ENCODE measurements at places on chromosomes 7 and 10. TPM values are rescaled to one million over a fixed set of nuclear protein-coding genes. Genes with fewer than 3 reads are reported as not detected.

- DNase-seq, result no peak
Observed at GRCh38 chr7:88540012-88540411, 219.5 kb upstream of the ZNF804B start.

DNA sequence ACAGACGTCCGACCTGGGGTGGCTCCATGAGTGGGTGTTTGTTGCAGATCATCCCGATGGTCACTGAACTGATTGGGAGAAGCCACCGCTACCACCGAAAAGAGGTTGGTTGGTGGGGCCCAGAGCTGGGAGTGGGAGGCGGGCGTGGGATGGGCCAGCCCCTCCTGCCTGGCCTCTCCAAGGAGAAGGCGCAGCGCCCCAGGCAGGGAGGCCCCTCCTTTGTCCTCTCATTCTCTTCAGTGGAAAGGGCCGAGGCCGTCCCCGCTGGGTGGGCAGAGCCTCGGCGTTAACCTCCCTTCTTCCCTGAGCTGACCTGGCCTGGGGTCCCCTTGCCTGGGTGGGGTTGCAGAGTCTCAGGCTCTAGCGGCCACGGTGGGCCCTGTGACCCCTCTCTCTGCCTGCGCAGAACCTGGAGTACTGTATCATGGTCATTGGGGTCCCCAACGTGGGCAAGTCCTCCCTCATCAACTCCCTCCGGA is 5.2 kb downstream of the MTG1 start:
- DNase-seq, result no peak

DNA sequence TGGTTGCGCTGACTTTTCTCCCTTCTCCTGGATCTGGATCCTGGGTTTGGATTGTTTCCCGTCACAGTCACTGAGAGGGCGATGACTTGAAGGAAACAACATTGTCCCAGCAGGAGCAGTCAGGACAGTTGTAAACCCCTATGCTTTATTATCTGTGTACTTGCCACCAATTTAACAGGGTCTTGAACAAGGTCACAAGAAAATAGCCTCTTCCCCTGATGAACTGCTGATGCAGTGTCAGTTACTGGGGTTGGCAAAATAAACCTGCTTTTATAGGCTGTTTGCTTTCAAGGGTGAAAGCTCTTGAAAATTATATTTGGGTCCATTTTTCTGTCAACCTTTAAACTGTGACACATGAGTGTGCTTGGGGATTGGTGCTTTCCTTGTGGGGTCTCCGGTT is 238.9 kb downstream of the ACTR3B start:
- no peak for DNase-seq

GRCh38 chr10:26326851-26327250 is 110.3 kb downstream of the GAD2 start:
- no peak for DNase-seq

EPO gene
- not detected for total RNA-seq

GPRIN2 gene
- 12.8 TPM for total RNA-seq

TNKS2 gene
- 24.6 TPM for total RNA-seq

- DNase-seq, result no peak
Observed at GRCh38 chr7:111869280-111869679, 307.0 kb upstream of the IMMP2L start.

DNA sequence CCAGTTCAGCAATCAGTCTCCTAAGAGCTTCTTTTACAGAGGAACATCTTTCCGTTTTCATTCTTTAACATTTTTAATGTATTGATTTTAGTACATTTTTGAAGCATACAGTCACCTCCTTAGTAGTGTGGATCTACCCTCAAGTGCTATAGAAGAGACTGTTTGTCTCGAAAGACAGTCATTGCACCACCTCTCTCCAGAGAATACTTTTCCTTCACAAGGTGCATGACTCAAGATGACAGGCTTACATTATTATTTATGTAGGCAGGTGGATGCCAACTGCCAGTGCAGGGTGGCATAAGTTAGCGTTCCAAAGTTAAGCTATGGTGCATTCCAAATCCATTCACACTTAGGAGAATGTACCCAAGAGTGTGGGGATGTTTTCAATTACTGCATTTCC is 71.8 kb downstream of the ZEB1 start:
- DNase-seq, result peak; percentile 4

GRCh38 chr10:32328499-32328898 is 18.5 kb downstream of the EPC1 start:
- DNase-seq, result no peak

DNA sequence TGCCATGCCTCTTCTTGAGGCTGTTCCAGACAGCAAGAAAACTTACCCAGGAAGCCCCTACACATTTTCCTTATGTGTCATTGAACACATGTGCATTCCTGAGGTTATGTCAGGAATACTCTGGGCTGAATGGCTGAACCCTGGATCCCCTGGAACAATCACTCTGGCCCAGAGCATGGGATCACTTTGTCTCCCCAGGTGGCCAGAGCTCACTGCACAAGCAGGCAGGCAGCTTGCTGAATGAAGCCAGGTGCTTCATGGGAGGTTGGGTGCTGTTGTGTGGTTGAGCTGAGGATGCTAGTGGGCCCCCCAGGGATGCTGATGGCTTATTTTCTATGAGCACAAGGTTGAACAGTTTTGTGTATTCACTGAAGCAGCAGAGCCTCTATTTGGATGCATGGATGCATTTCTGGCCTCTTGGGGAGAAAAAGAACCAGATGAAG is 54.7 kb upstream of the NPTX2 start:
- DNase-seq, result no peak

GRCh38 chr7:14892961-14893360 is 9.6 kb downstream of the DGKB start:
- DNase-seq, result no peak

DNA sequence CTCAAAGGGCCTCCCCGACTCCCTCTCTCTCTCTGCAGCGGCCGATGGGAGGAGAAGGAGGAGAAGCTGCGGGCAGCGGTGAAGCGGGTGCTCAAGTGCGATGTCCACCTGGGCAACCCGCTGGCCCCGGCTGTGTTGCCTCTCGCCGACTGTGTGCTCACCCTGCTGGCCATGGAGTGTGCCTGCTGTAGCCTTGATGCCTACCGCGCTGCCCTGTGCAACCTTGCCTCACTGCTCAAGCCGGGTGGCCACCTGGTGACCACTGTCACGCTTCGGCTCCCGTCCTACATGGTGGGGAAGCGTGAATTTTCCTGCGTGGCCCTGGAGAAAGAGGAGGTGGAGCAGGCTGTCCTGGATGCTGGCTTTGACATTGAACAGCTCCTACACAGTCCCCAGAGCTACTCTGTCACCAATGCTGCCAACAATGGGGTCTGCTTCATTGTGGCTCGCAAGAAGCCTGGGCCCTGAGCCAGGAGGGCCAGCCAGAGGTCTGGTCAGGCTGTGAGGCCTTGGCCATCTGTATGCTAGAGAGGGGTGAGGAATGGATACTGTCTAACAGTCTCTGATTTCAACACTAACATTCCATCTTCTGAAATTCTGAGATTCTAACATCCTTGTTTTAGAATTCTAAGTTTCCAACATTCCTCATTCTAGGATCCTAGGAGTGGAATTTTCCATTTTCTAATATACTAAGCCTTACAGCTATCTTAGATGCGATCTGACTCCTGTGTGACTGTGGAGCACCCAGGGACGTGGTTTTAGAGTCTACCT is 3.6 kb downstream of the INMT start:
- DNase-seq, result no peak

DNA sequence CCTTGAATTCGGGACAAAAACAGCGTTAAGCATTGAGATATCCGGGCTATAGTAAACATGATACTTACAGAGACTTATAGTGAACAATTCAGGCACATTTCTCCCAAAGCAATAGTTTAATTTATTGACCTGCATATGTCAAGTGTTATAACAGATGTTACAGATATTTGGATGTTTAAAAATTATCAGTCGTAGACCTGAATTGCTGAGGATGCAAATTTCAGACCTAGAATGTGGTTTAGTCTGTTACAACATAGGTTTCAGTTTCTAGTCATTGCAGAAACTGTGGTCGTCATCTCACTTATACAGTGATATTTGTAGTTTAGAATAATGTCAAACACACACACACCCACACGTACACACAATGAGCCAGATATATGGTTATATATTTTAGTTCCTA is 85.2 kb downstream of the VTI1A start:
- no peak for DNase-seq

OR2A5 gene
- total RNA-seq, result not detected

- no peak for DNase-seq
Observed at GRCh38 chr7:148770004-148770403, 71.3 kb downstream of the CUL1 start.

ZRANB1 gene
- total RNA-seq, result 12.5 TPM

DNA sequence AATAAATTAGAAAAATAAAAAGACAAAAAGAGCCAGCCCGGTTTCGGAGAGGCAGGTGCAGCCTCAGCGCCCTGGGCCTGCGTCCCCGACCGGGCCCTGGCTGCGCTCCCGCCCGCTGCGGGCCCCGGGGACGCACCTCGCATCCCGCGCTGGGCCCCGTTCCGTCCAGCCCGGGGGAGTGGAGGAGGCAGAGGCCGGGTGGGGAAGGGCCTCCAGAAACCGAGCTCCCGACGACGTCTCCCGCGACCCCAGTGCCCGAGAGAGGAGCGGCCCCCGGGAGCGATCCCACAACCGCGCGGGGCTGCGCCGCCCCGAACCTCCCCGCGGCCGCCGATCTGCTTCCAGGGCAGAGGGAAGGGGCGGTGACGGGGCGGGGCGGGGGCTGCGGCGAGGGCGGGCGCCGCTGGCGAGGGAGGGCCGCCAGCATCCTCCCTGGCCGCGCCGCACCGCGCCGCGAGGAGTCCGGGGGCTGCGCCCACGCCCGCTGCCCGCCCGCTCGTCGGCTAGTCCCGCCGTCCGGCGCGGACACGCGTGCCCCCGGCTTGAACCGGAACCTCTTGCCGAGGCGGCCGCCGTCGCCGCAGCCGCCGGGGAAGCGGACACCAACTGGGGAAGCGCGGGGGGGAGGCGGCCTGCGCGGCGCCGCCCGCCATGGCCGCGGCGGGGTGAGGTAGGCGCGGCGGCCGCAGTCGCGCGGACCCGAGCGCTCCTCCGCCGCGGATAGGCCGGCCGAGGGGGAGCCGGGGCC is at the start of gene CCNY:
TSS of gene CCNY (plus strand) at position 426 of the 748 bp plus-strand sequence. CDS start 545 bp downstream, outside the sequence.
- peak; percentile 74 for DNase-seq

DNA sequence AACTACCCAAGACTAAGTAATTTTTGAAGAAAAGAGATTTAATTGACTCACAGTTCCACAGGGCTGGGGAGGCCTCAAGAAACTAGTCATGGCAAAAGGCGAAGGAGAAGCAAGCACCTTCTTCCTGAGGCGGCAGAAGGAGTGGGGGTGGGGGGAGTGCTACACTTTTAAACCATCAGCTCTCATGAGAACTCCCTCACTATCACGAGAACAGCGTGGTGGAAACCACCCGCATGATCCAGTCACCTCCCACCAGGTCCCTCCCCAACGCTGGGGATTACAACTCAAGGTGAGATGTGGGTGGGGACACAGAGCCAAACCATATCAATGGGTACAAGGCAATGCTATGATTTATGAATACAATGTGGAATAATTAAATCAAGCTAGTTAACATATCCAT is 241.9 kb downstream of the PTPRN2 start:
- no peak for DNase-seq

DNA sequence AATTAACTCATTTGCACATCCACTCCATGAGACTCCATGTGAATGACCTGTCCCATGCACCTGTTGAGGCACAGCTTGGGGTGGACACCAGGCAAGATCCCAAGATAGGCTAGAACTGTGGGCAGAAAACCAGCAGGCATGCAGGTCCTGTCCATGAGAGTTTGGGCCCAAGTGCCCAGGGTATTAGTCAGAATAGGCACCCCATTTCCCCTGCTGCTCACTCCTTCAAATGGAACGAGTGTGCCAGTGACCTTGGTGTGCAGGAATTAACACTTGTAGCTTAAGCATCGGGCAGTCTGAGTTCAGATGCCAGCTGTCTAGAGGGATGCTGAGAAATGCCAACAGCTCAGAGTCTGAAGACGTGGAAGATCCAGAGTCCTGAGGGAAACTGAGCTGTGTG is 254.1 kb upstream of the GLI3 start:
- no peak for DNase-seq

DNA sequence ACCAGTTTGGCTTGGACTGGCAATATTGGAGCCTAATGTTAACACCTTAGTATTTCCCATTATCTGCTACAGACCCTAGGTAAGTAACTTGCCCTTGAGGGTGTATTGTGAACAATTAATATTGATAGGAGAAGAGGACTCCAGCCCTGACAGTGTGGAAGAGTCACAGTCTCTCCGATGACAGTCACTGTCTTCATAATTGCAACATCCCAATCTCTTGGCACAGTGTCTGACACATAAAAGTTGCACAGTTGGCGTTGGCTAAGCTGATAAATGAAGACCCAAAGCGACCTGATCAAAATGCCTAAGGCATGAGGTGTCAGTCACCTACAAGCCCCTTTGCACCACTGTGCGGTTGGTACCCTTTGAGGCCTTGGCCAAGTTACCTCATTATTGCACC is 154.7 kb upstream of the AOAH start:
- DNase-seq, result no peak

DIP2C gene
- 13.2 TPM for total RNA-seq

GRCh38 chr10:96656198-96656577 is 64.1 kb downstream of the PIK3AP1 start:
- DNase-seq, result no peak

CCZ1B gene
- total RNA-seq, result 111 TPM

DNA sequence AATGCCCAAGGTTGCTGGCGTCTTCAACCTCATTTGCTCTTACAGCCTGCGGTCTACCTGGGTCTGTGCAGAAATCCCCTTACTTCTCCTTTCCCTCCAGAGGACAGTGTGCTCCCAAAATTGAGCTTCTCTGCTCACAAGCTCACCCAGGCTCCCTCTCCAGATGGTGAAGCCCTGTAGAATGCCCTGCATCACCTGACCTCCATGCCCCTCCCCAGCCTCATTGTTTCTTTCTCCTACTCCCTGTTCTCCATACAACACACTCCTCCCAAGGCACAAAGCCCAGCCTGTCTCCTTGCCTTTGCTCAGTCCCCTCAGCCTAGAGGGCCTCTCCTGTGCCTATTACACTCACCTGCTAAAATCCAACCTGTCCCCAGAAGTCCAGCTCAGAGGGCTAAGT is 3.5 kb downstream of the CRHR2 start:
- DNase-seq, result no peak

SH2B2 gene
- 3.7 TPM for total RNA-seq

DNA sequence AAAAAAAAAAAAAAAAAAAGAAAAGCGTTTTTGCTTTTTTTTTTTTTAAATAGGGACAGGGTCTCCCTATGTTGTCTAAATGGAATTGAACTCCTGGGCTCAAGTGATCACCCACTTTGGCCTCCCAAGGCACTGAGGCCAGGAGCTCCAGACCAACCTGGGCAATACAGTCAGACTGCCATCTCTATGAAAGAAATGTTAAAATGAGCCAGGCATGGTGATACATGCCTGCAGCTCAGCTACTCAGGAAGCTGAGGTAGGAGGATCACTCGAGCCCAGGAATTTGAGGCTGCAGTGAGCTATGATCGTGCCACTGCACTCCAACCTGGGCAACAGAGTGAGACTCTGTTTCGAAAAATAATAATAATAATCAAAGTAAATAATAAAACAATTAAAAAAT is 16.5 kb upstream of the LMTK2 start:
- DNase-seq, result no peak

- DNase-seq, result no peak
Observed at GRCh38 chr7:52695973-52696595, 339.3 kb upstream of the POM121L12 start.

RET gene
- not detected for total RNA-seq

ARHGAP19 gene
- total RNA-seq, result 3.7 TPM

- DNase-seq, result no peak
Observed at GRCh38 chr10:93224005-93224779, 150.5 kb downstream of the CYP26A1 start.

KIAA1549 gene
- total RNA-seq, result 7.2 TPM

- DNase-seq, result no peak
Observed at GRCh38 chr7:106070567-106071254, 41.4 kb downstream of the SYPL1 start.
